Keratinocyte (primary cell): ENCODE measurements at places on chromosomes 2 and 18. TPM values are rescaled to one million over a fixed set of nuclear protein-coding genes. Genes with fewer than 3 reads are reported as not detected.

- no peaks in the 10 kb centered on the region for H3K36me3 ChIP-seq
- H3K27me3 ChIP-seq: peaks cover 6% of the 10 kb centered on the region
- no peaks in the 10 kb centered on the region for H3K4me1 ChIP-seq
- no peak overlapping the region for H3K27ac ChIP-seq
These were observed 124.2 kb downstream of the SH3RF3 start for GRCh38 chr2:109253217-109253616.

- no peak for DNase-seq
- H3K4me3 ChIP-seq: no peak overlapping the region
- H3K36me3 ChIP-seq: no peaks in the 10 kb centered on the region
These were observed 52.9 kb upstream of the XDH start for GRCh38 chr2:31467426-31467825.

DNA sequence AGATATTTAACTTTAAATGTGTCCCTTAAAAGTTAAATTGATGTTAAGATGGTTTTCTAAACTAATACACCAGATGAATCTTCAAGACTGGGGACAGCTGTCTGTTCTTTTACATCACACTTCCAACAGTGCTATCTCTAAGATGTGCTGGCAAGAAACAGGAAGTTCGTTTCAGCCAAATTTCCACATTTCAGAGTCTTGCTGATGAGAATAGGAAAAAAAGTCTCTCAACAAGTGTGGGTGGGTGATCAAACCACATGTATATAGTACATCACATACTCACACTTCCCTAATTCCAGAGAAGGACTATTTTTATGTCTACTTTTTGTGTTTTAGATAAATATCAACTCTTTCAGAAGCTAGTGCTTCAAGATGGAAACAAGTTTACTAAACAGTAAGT, 1712.8 kb upstream of the TMEFF2 start:
- DNase-seq: no peak
- H3K27ac ChIP-seq: no peak overlapping the region
- no peak overlapping the region for H3K4me3 ChIP-seq
- H3K36me3 ChIP-seq: no peaks in the 10 kb centered on the region

DNA sequence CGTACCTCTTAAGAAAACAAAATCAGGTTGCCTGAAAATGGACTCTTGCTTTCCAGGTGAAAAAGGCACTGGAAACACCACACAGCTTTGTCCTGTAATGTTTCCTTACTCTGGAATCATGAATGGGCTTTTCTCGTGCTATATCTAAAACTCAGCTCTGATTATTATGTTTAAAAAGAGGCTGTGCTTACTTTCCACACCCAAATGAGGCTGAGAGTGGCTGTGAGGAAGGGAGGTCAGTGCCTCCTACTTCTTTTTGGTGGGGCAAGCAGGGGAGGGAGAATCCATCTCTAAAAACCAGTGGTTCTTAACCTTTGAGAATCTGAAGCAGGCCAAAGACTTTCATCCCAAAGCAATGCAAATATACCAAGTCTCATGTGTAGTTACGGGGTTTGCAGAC, 148.6 kb downstream of the FAM210A start:
- no peaks in the 10 kb centered on the region for H3K36me3 ChIP-seq
- H3K27ac ChIP-seq: no peak overlapping the region
- H3K4me1 ChIP-seq: no peaks in the 10 kb centered on the region
- H3K4me3 ChIP-seq: no peak overlapping the region
- H3K27me3 ChIP-seq: no peaks in the 10 kb centered on the region

DNA sequence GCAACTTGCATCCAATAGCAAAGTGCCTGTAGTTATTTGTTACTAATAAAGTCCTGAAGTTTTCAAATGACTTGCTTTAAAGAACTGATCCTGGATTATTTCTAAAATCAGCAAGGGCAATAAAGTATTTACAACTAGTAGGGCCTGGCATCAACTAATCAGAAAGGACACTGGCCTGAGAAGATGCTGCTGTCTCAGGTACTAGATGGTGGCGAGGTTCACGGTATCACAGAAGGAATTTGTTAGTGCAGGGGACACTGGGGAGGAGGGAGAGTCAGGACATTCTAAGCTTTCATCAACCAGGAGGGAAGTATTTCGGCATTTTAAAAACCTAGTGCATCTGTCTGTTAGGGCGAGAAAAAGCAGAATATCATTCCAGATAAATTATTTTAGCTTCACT, 440.2 kb upstream of the LYPD1 start:
- no peak overlapping the region for H3K27ac ChIP-seq
- H3K4me3 ChIP-seq: no peak overlapping the region
- no peaks in the 10 kb centered on the region for H3K27me3 ChIP-seq
- DNase-seq: no peak
- H3K36me3 ChIP-seq: no peaks in the 10 kb centered on the region
- peaks cover 9% of the 10 kb centered on the region for H3K4me1 ChIP-seq

- no peaks in the 10 kb centered on the region for H3K27me3 ChIP-seq
- H3K4me3 ChIP-seq: no peak overlapping the region
- no peaks in the 10 kb centered on the region for H3K36me3 ChIP-seq
- peaks cover 9% of the 10 kb centered on the region for H3K4me1 ChIP-seq
- DNase-seq: no peak
These were observed 286.2 kb upstream of the TRIB2 start for GRCh38 chr2:12430407-12431133.

DNA sequence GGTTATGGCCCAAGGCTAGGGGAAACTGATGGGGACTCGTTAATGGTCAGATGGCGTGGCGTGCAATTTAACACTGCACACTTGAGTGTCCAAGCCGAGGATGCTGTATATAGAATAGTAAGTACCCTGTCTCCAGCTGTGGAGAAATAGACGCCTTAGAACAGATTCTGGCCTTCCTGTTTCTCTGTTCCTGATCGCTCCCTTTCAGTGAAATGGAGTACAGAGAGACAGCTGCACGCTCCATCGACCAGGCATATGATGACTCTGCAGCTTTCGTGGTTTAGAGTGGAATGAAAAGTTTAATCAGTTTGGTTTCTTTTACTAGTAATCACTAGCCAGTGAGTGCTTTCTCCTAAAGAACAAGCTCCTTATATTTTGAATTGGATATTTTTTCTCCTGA, 213.4 kb downstream of the NEDD4L start:
- no peak overlapping the region for H3K4me3 ChIP-seq
- DNase-seq: no peak
- no peak overlapping the region for H3K27ac ChIP-seq
- peaks cover 14% of the 10 kb centered on the region for H3K36me3 ChIP-seq
- no peaks in the 10 kb centered on the region for H3K27me3 ChIP-seq

DNA sequence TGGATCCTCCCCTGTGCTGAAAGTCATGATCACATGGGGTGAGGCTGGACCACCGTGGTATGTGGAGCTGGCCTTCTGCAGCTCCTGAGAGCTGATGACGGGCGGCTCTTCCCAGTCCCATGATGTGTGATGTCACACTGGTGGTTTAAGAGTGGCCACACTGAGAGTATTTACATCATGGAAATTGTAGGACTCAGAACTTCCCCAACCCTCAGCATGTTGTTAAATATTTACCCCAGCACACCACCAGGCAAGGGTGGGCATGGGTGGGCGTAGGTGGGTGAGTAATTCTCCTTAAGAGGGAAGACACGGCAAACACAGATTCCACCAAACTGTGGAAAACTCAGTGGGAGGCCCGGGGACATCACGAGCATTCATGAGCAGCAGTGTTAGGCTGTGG, 106.8 kb downstream of the ALPK2 start:
- H3K36me3 ChIP-seq: no peaks in the 10 kb centered on the region
- no peak overlapping the region for H3K27ac ChIP-seq
- peaks cover 23% of the 10 kb centered on the region for H3K4me1 ChIP-seq
- no peak overlapping the region for H3K4me3 ChIP-seq
- DNase-seq: no peak

DNA sequence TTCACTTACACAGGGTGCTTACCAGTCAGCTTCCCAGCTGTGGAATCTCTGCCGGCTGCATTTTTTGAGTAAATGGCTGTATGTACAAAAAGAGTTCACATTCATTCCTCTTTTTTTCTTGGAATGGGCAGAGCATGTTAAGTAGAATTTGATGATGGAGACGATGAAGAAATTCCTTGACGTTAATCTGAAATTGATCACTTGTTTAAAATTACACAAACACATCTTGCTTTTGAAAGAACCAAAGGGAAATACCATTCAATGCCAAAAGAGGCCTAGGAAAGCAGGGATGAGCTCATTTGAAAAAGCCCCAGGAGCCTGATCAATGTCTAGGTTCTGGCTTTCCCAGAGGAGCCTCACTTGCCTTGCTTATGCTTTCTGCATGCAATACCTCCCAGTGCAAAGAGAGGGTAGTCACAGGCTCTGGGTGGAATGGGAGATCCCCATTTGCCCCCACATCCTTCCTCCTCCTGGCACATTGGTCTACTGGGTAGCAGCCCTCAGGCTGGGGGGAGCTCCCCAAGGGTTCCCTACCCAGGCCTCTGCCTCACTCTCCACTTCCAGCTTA, 12.3 kb upstream of the SMAD7 start:
- peaks cover 10% of the 10 kb centered on the region for H3K4me1 ChIP-seq
- no peak overlapping the region for H3K4me3 ChIP-seq
- DNase-seq: no peak

GRCh38 chr18:78309924-78310323, 669.7 kb upstream of the SALL3 start:
- no peaks in the 10 kb centered on the region for H3K4me1 ChIP-seq
- no peak for DNase-seq
- H3K4me3 ChIP-seq: no peak overlapping the region

GRCh38 chr2:221845021-221845365, 272.9 kb upstream of the EPHA4 start:
- H3K36me3 ChIP-seq: no peaks in the 10 kb centered on the region
- no peak overlapping the region for H3K4me3 ChIP-seq
- H3K27ac ChIP-seq: no peak overlapping the region

GRCh38 chr18:25737710-25738311, 352.6 kb downstream of the SS18 start:
- peak overlapping the region; percentile 15 for H3K27ac ChIP-seq
- peak; percentile 21 for DNase-seq
- H3K36me3 ChIP-seq: no peaks in the 10 kb centered on the region
- H3K4me3 ChIP-seq: no peak overlapping the region

- no peak overlapping the region for H3K27ac ChIP-seq
- H3K4me1 ChIP-seq: no peaks in the 10 kb centered on the region
- no peak overlapping the region for H3K4me3 ChIP-seq
- no peaks in the 10 kb centered on the region for H3K36me3 ChIP-seq
- no peaks in the 10 kb centered on the region for H3K27me3 ChIP-seq
- no peak for DNase-seq
These were observed 50.8 kb downstream of the WIPF1 start for GRCh38 chr2:174546519-174547506.

DNA sequence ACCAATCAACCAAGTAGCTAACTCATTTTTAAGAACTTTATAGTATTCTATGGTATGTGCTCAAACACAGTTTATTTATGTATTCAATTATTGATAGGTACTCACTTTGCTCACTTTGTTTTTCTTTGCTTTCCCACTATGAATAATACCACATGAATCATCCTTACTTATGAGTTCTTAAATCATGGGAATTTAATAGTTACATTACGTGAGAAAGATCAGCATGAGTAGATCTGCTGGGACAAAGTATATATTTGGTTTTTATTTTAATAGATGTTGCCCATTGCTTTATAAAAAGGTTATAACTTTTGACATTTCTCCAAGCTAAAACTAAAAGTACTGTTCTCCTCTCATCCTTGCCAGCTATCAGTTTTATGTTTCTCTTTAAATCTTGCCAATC, 390.7 kb downstream of the LRATD1 start:
- H3K27me3 ChIP-seq: no peaks in the 10 kb centered on the region
- H3K36me3 ChIP-seq: no peaks in the 10 kb centered on the region
- H3K4me1 ChIP-seq: no peaks in the 10 kb centered on the region
- H3K27ac ChIP-seq: no peak overlapping the region
- H3K4me3 ChIP-seq: no peak overlapping the region

DNA sequence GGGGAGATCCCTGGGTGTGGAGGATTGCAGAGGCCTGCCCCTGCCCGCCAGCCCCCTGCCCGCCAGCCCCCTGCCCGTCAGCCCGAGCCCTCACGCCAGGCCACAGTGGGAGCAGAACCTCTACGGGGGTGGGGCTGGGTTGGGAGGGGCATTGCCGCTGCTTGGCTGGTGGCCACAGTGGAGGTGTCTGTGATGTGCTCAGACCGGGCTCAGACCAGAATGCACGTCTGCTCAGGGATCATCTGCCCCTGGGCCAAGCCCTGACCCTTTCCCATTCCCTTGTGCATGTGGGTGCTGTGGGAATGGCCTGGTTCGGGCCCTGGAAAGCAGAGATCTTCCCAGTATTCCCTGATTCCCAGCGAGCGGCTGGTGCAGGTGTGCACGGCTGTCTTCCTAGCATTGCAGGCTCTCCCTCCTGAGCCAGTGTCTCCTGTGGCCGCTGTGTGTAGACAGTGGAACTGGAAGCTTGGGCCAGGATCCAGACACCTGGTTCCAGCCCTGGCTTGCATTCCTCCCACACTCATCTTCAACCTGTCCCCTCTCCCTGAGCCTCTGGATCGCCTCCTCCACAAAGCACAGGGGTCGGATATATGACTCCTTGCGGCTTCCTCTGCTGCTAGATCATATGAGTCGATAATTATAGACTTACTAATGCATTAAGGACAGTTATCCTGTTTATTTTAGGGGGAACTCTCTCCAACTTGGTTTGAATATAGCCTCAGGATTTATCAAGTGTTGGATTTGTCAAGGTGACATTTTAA, 161.6 kb downstream of the LDLRAD4 start:
- H3K27me3 ChIP-seq: no peaks in the 10 kb centered on the region
- no peak overlapping the region for H3K4me3 ChIP-seq
- no peaks in the 10 kb centered on the region for H3K36me3 ChIP-seq
- DNase-seq: no peak
- no peak overlapping the region for H3K27ac ChIP-seq
- H3K4me1 ChIP-seq: peaks cover 5% of the 10 kb centered on the region

DNA sequence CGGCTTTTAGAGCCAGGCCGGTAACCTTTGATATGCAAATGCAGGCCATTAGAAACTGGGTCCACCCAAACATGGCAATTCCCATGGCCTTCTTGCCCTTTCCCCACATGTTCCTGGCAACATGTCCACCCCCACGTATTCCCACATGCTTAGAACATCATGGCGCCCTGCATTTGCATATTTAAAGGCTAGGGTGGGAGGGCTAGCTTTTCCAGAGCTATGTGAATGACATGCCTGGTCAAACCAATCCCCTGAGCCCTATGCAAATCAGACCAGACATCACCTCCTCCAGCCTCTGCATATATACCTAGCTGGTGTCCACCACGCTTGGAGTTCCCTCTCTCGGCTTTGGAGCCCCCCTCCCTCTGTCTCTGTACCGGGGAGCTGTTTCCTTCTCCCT, 481.9 kb downstream of the CDH2 start:
- H3K4me1 ChIP-seq: peaks cover 2% of the 10 kb centered on the region
- H3K27ac ChIP-seq: no peak overlapping the region
- no peaks in the 10 kb centered on the region for H3K36me3 ChIP-seq
- no peak for DNase-seq

- no peaks in the 10 kb centered on the region for H3K36me3 ChIP-seq
- no peak overlapping the region for H3K27ac ChIP-seq
- H3K4me3 ChIP-seq: no peak overlapping the region
- no peak for DNase-seq
- H3K4me1 ChIP-seq: no peaks in the 10 kb centered on the region
These were observed 173.1 kb downstream of the UXS1 start for GRCh38 chr2:106020821-106021661.

ARHGAP15 gene
- polyA plus RNA-seq: 0.21 TPM in 1 of 3 replicates, not detected in the others

ORMDL1 gene
- 35.8 to 86.2 TPM (median 76.0 TPM) in 3 replicates for polyA plus RNA-seq

BOLL gene
- not detected in 3 replicates for polyA plus RNA-seq
